Activated CD8-positive, alpha-beta memory T cell treated with anti-CD3 and anti-CD28 coated beads, Interleukin-2, amount 10 ng/mL, durations not matched to agents 7 days and 5 days (primary cell): ENCODE measurements at places on chromosomes 2 and 18. TPM values are rescaled to one million over a fixed set of nuclear protein-coding genes. Genes with fewer than 3 reads are reported as not detected.

The SERPINB12 gene
- total RNA-seq = not detected

The FLACC1 gene
- total RNA-seq = 0.98 TPM

DNA sequence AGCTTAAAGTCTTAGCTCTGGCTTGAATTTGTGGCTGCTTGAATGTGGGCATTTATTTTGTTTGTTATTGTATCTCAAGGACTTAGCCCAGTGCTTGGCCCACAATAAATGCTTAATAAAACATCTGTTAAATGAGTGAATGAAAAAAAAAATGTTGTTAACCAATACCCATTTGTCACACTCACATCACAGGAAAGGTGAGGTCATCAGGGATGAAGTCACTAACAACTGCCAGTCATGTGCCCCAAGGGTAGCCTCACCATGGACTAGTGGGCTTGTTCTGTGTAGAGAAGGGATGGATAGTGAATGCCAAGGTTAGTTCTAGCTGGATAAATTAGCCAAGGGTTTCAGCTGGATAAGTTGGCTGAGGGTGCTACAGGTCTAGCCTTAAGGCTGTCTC lies 3.0 kb downstream of the NRBP1 start:
- DNase-seq = peak; percentile 68

DNA sequence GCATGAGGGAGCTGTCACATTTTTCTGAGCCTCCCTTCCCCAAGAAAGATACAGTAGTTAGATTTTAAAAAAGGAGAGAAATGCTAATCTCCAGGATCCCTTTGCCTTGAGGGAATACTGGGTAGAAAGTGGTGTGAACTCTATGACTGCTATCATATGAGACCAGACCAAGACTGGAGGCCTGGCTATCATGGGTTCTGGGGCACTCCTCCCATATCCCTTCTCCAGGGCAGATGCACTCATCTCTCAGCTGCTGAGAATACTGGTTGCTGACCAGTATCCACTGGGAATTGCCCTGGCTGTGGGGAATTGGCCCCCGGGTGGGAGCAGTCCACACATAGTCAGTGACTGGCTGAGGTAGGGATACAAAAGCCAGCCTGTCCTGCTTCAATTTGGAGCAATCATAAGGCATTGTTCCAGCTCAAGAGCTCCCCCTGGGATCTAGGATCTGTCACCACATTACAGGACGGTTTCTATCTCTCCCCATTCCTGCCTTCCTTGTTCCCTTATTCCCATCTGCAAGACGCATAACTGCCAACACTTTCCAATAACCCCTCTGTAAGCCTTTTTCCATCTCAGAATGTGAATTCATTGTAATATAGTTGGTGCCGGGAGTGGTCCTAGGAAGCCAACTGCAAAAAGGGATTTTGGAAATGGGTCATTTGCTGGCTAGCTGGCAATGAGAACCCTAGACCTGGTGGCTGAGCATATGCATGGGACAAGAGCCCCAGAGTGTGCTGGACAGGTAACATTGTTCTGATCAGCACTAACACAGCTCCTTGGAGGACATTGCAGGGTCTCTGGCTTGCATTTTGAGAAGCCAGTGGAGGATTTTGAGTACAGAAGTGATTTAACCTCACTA lies 35.4 kb upstream of the REEP1 start:
- DNase-seq = peak; percentile 37

- no peak for DNase-seq
Measured at GRCh38 chr2:231904161-231904611, 22.0 kb downstream of the NPPC start.

- peak; percentile 28 for DNase-seq
Measured at GRCh38 chr2:239674101-239674980, 273.5 kb upstream of the HDAC4 start.

- DNase-seq = peak; percentile 12
Measured at GRCh38 chr2:20430035-20430434, 16.8 kb upstream of the RHOB start.

GRCh38 chr2:155381436-155381835 lies 682.9 kb downstream of the KCNJ3 start:
- DNase-seq = no peak

GRCh38 chr2:183034806-183035205 lies 3.5 kb downstream of the NCKAP1 start:
- DNase-seq = no peak

DNA sequence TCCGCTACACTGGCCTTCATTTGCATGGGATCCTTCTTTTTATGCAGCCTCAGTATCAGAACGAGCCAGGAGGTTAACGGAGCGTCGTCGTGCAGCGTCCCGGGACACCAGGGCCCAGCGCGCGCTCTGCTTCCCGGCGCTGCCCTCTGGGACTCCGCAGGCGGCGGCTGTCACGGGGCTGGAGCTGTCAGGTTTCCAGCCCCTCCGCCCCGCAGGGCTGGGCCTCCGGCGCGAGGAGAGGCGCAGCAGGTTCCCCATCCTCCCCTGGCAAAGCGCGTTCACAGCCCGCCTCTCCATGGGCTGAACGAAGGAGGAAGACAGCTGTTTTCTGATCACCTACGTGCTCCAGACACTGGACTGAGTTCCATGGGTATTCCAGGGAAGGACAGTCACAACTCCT lies 12.5 kb upstream of the PAX8 start:
- DNase-seq = no peak

DNA sequence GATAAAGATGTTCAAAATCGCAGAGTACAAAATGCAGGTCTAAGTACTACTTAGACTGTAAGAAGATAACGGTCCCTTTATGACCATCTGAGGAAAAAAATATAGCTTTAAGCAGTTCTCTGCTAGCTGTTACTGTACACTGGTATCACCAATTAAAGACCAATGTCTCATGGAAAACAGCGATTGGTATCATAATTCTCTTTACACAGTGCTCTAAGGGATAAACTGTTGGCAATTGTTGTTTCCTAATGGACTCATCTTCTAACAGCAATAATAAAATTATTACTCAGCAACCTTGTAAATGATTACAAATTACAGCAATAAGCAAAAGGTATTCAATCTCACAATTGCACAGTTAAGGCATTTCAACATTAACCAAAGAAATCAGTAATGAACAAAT lies 142.2 kb upstream of the DLGAP1 start:
- no peak for DNase-seq

- peak; percentile 70 for DNase-seq
Measured at GRCh38 chr2:55618275-55619055, 1.0 kb upstream of the PPP4R3B start.

GRCh38 chr2:151297882-151298281 lies 8.4 kb upstream of the NMI start:
- no peak for DNase-seq
